ENCODE measurements at places on chromosomes 7 and 10.

GRCh38 chr10:113523071-113523470 is 29.8 kb upstream of the HABP2 start:
- no peak for DNase-seq

GRCh38 chr10:102919992-102920739 is 2.1 kb downstream of the CNNM2 start:
- DNase-seq, result peak; percentile 40

DNA sequence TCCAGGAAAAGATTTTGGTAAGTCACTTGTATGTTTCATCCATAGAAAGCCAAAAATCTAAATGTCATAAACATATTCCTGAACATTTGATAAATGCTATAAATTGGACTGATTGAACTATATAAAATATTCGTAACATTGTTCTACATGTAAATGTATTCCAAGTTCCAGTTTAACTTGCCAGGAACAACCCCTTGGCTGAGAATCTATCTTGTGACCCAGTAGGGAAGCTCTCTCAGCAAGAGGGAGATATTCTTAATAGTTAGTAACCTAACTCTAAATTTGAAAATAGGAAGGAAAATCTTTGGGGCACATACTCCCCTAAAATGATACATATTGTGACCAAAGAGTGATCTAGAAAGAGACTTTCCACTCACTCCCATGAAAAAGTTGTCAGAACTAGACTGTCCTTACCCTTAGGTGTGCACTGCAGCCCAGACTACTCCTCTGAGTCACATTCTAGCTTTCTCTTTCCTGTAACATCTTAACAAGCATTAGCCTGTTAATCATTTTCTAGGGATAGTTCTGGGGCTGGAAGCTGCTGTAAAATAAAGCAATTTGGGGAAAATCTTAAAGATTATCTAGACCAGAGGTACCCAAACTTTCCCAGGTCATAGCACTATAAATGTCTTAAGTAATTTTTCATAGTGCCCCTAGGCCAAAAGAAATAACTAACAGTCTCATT is 73.7 kb upstream of the SKAP2 start:
- DNase-seq, result no peak

DNA sequence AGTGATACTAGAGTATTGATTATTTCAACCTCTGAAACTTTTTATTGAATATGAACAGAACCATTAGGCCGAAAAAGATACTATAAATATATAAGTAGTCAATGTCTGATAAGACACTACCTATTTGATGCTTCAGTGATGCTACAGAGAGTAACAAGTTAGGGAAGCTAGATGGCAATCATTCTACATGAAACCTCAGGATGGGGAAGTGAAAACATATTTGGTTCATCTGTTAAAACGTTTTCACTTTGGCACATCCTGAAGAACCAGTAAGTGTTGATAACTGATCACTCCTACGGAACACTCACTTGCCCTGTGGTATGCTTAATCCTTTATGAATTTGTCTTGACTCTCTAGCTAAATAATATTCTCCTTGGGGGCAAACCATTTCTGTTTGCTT is 1064.9 kb downstream of the NXPH1 start:
- DNase-seq, result no peak

- DNase-seq, result peak; percentile 33
These were observed 38.2 kb downstream of the NCAPG2 start for GRCh38 chr7:158666401-158666800.

GRCh38 chr7:22810843-22811242 is 11.8 kb downstream of the TOMM7 start:
- DNase-seq, result no peak

GRCh38 chr7:27165996-27166530 is 726 bp upstream of the HOXA9 start:
- no peak for DNase-seq

DNA sequence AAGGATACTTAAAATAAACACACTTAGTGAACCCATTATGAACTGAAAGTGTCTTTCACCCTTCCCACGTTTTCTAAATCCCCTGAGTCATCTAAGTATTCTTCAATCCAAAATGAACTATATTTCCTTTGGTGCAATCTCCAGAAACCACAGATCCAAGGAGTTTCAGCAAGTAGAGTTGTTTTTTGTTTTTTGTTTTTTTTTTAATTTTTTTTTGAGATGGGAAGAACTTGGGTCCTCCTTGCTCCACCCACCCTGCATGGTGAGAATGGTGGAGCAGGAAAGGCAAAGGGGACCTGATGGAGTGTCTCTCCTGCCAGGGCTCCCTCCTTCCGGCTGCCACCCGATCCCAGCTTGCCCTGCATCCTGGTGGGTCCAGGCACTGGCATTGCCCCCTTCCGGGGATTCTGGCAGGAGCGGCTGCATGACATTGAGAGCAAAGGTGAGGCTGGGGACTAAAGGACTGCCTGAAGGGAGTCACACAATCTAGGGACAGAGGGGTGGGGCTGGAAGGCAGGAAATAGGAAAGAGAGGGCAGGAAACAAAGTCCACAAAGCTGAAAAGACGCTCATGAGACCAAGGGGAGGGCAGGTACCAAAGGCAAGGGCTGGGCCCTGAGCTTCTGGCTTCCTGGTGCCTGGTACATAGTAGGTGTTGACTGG is 12.1 kb downstream of the ATG9B start:
- no peak for DNase-seq

Data from erythroblast (primary cell).